ENCODE measurements at places on chromosomes 16 and 17. TPM values are rescaled to one million over a fixed set of nuclear protein-coding genes. Genes with fewer than 3 reads are reported as not detected.
A peak's percentile ranks its signal among the peaks of the same experiment; 100 is the strongest.

Gene CD7
- total RNA-seq, result 7.2 TPM

Gene HS3ST3A1
- total RNA-seq, result 0.93 TPM

Gene RNF166
- total RNA-seq, result 50.6 TPM

Gene TAC4
- total RNA-seq, result not detected

Gene HSD11B2
- total RNA-seq, result 2.2 TPM

Gene PRAC2
- not detected for total RNA-seq

Gene RGS11
- total RNA-seq, result 7.8 TPM

Gene NRN1L
- total RNA-seq, result 0.69 TPM

Gene SLC12A3
- not detected for total RNA-seq

DNA sequence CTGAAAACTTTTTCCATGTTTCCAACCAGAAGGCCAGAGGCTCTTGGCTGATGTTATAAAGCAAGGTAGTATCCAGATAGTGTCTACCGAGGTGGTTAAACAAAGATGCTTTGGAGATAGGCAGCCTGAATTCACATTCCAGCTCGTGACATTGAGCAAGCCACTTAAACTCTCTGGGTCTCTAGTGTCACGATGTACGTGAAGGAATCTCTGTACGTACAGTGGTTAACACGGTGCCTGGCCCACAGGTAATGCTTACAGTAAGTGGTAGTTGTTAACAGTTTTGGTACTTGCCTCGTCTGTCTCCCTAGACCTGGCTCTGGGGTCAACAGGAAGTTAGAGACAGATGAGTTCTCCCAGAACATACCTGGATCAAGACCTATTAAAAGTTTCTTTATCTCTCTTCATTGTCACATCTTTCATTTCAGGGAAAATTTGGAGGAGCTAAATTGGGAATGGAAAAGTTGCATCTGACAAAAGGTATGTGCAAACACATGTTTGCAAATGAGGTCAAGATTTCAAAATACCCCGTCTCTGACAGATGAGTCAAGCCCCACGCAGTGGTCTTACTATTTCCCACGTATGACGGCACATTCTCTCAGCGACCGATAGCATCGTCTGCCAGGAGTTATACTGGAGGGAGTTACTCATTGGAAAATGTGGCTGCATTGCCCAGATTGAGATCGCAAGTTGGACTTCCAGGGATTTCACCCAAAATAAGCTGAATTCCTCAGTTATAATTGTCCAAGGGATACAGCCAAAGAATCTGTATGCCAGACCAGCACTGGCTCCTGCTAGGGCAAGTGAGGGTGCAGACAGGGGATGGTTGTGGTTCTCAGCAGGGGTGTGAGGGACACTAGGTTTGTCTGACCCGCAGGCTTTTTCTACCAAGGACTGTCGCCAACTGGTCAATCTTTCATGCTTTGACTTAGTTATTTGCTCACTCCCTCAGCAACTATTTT lies 18.9 kb upstream of the MYH10 start:
- DNase-seq, result no peak

- no peak for DNase-seq
Observed at GRCh38 chr17:34306466-34306865, 12.8 kb upstream of the CCL8 start.

DNA sequence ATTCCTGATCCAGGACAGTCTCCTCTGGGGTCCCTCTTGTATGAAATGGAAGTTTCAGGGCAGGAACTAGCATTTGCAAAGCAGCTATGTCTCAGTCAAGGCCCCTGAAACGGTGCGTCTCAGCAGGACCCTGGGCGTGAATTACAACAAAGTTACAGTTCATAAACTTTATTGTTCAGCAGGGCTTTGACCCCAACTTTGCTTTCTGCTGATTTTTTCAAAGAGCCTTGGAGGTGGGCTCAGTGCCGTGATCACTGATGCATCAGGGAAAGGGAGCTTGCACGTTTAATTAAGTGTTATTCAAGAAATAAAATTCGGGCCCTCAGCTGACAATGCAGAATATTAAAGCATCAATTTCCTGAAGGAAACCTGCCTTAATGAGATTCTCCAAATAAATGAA lies 260.1 kb upstream of the C16orf82 start:
- DNase-seq, result no peak

DNA sequence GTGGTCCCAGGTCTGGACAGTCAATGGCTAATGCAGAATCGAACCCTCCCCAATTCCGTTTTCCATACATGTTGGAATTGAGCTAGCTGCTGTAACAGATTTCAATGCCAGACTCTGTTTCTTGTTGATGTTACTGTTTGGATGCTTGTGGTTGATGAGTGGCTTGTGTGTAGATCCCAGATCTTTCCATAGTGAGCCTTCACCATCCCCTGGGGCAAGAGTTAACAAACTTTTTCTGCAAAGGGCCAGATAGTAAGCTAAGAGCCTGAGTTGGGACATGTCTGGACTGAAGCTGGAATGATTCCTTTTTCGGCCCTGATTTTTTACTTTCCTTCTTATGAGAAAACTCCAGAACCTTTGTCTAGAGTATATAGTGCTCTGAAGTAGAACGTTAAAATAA lies 296.3 kb downstream of the CPPED1 start:
- DNase-seq, result no peak

GRCh38 chr17:76039121-76039520 lies 12.0 kb upstream of the EVPL start:
- DNase-seq, result no peak

DNA sequence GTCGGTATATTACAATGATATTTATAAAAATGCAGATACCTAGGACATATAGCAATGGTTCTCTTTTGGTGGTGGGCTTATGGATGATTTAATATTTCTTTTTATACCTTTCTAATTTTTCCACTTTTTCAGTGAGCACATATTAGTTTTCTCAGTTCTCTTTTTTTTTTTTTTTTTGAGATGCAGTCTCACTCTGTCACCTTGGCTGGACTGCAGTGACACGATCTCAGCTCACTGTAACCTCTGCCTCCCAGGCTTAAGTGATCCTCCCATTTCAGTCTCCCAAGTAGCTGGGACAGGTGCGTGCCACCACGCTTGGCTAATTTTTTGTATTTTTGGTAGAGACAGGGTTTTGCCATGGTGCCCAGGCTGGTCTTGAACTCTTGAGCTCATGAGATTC lies 15.1 kb downstream of the MAP3K14 start:
- DNase-seq, result no peak

DNA sequence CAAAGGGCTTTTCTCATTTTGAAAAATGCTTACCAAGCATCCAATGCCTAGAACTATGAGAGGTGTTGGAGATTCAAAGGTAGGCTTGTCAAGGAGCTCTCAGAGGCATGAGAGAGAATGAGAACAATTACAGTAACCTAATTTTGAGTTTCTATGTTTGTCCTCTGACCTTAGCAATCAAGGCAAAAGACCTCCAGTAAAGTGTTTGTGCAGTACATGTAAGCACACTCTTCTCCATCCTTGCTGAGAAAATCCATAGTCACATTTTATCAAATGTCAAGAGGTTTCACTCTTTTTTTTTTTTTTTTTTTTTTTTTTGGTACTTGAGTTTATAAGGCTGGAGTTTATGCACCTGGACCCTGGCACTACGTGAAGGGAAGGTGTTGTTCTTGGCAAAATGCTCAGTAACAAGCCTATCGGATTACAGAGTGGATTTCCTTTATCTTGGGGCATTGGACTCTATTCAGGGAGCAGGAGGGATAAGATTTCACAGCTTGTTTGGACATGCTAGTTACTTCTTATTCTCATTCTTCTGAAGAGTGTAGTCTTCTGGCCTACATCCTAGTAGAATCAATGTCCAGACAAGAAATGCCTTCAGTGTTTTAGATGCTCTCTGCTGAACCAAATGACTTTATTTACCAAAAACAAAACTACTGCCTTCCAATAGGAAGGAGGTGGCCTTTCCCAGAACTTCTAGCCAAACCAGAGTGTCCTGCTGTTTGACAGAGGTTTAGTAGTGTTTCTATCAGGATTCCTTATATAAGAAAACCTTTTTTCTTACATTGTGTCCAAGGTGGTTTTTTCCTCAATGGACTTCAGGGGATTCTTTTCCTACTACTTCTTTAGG lies 21.9 kb downstream of the KCNJ2 start:
- no peak for DNase-seq

GRCh38 chr17:76077584-76078110 lies 1.3 kb upstream of the ZACN start:
- peak; percentile 35 for DNase-seq

DNA sequence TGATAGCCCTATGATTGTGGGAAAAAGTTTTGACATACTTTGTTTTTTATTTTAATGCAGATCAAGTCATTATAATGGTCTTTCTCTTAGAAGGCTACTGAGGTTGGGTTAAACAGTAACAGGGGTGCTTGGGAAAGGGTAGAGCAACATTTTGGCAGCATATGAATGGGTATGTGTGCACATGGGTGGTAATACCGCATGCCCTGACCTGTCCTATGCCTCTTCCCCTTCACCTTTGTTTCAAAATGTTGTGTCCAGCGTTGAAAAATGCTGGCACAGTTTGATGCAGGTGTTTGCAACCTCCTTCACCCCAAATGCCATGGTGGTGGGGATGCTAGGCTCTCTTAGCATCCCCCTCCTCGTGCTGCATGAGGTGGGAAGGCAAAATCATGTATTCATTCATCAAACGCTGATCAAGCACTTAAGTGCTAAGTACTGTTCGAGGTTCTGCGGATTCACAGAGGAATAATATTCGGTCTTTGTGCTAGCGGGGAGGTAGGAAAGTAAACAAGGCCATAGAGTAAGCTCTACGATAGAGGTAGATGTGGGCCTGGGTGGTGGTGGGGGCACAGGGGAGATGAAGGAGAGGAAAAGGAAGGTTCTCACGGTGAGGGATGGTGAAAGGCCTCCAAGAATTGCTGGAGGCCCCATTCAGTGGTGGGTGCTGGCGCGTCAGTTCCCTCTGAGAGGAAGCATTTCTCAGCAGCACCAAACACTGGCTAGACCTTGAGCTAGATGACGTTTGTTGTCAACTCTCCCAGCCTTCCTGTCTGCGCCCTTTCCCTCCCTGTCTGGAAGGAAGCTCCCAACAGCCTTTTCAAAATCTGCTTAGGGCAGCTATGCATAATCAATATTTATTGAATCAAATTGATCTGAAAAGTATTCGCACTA lies 13.3 kb upstream of the MARCHF10 start:
- DNase-seq, result no peak

DNA sequence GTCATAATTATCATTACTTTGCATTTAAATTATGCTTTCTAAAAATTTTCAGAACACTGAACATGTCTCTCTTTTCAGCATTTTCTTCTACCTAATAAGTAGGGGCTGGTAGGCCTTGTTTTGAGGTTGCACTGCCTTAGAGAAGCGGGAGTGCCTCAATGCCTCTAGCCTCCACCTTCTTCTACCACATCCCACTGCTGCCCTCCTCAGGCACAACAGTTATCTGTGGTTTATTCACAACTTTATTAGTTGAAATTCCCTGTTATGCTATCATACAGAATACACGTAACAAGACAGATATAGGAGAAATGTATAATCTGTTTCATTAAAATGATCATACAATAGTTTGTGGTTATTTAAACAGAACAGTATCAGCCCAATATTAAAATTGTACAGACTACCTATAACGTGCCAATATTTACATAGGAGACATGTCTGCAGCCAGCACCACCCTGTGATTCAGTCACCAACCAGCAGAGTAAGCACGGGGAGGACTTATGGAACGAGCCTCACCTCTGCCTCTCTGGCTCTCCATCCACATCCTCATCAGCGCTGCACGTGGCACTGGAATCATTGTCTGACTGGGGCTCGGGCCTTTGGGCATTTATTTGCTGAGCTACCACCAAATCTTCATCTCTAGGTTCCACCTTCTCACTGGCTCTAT lies 101.2 kb downstream of the TTC19 start:
- DNase-seq, result no peak

- peak; percentile 20 for DNase-seq
Observed at GRCh38 chr16:19690196-19690595, 27.8 kb downstream of the KNOP1 start.

DNA sequence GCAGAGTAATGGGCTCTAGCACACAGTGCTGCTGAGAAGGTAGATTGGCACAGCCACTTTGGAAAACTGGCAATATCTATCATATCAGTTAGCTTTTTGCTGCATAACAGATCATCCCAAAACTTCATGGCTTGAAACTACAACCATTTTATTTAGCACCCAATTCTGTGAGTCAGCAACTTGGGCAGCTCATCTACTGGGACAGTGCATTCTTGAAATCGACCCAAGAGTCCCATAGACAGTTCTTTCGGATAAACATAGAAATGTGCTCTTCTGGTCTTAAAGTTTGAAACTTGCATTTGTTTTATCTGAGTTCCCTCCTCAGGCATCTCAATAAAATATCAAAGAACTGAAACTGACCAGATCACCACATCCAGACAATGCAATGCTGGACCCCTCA lies 76.7 kb downstream of the CEP112 start:
- no peak for DNase-seq

GRCh38 chr17:13400491-13400890 lies 201.2 kb downstream of the HS3ST3A1 start:
- DNase-seq, result no peak

DNA sequence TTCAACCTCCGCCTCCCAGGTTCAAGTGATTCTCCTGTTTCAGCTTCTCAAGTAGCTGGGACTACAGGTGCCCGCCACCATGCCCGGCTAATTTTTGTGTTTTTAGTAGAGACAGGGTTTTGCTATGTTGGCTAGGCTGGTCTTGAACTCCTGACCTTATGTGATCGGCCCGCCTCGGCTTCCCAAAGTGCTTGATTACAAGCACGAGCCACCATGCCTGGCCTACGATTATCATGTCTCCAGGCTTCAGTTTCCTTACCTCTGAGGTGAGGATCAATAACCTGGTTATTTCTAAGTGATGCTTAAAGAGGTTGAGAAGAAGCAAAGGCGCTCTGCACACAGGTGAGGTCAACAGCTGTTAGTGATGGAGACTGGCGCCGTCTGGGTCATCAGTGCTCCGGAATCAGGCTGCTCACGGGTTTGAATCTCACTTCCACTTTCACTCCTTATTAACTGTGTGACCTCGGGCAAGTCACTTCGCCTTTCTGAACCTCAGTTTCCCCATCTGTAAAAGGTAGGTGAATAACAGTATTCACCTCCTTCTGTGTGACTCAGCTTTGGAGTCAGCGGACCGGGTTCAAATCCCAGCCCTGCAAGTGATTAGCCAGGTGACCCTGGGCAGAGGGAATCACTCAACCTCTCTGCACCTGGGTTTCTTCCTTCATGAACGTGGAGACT lies 745 bp upstream of the ABCC1 start:
- DNase-seq, result peak; percentile 59

- peak; percentile 12 for DNase-seq
Observed at GRCh38 chr17:58265902-58266875, 14.5 kb downstream of the MPO start.

GRCh38 chr17:80416940-80417293 lies 1.9 kb downstream of the ENDOV start:
- DNase-seq, result no peak
